ENCODE measurements at places on chromosomes 11 and 22. TPM values are rescaled to one million over a fixed set of nuclear protein-coding genes. Genes with fewer than 3 reads are reported as not detected.
A peak's percentile ranks its signal among the peaks of the same experiment; 100 is the strongest.

Gene ENTHD1
- total RNA-seq, result not detected

GRCh38 chr11:95404370-95404769, 173.4 kb upstream of the SESN3 start:
- H3K4me1 ChIP-seq, result no peaks in the 10 kb centered on the region
- H3K27ac ChIP-seq, result no peak overlapping the region
- no peaks in the 10 kb centered on the region for H3K36me3 ChIP-seq

DNA sequence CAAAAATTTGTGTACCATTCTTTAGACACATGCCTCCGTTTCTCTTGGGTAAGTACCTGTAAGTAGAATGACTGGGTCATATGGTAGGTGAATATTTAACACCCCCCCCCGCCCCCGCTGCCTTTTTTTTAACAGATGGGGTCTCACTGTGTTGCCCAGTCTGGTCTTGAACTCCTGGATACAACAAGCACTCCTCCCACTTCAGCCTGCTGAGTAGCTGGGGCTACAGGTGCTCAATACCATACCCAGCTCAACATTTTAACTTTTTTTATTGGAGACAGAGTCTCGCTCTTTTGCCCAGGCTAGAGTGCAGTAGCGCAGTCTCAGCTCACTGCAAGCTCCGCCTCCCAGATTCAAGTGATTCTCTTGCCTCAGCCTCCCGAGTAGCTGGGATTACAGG, 32.5 kb downstream of the CECR2 start:
- H3K27me3 ChIP-seq, result no peaks in the 10 kb centered on the region
- H3K36me3 ChIP-seq, result no peaks in the 10 kb centered on the region
- no peaks in the 10 kb centered on the region for H3K4me1 ChIP-seq
- H3K27ac ChIP-seq, result no peak overlapping the region
- H3K4me3 ChIP-seq, result no peak overlapping the region

DNA sequence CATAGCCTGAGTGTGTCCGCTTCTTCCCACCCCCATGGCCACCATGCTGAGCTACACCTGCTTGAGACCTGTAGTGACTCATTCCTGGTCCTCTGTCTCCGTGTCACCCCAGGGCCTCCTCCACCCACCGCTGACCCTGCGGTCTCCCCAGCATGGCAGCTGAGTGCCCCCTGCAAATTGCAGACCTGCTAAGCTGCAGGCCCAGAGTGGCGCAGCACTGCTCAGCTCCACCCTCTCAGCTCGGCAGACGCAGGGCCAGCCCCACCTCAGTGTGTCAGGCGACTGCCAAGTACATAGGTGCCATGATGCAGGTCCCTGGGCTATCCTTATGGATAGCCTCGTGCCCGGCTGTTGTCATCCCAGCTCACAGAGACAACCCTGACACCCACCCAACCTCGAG, 13.1 kb downstream of the MS4A15 start:
- H3K27ac ChIP-seq, result no peak overlapping the region
- no peak overlapping the region for H3K4me3 ChIP-seq
- no peak for DNase-seq
- no peaks in the 10 kb centered on the region for H3K27me3 ChIP-seq
- H3K4me1 ChIP-seq, result no peaks in the 10 kb centered on the region
- no peaks in the 10 kb centered on the region for H3K36me3 ChIP-seq

Gene TMEM191C
- 2.9 TPM for total RNA-seq

Gene LRRC74B
- not detected for total RNA-seq

DNA sequence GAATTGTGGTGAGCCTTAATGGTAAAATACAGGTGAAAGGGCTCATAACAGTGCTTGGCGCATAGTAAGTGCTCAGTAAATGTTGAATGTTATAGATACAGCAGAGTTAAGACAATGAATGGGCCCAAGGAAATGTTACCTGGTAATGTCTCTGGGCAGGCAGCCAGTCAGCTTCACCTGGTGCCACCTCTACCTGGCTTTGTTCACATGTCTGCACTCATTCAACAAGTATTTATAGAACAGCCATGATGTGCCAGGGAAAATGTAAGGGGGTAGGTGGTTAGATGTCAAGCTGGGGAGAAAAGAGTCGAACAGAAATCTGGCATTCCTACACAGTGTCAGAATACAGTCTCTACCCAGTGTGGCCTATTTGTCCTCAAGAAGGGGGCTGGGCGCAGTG, 238.8 kb upstream of the SYN3 start:
- H3K36me3 ChIP-seq, result no peaks in the 10 kb centered on the region
- DNase-seq, result no peak
- no peaks in the 10 kb centered on the region for H3K4me1 ChIP-seq
- no peak overlapping the region for H3K27ac ChIP-seq

DNA sequence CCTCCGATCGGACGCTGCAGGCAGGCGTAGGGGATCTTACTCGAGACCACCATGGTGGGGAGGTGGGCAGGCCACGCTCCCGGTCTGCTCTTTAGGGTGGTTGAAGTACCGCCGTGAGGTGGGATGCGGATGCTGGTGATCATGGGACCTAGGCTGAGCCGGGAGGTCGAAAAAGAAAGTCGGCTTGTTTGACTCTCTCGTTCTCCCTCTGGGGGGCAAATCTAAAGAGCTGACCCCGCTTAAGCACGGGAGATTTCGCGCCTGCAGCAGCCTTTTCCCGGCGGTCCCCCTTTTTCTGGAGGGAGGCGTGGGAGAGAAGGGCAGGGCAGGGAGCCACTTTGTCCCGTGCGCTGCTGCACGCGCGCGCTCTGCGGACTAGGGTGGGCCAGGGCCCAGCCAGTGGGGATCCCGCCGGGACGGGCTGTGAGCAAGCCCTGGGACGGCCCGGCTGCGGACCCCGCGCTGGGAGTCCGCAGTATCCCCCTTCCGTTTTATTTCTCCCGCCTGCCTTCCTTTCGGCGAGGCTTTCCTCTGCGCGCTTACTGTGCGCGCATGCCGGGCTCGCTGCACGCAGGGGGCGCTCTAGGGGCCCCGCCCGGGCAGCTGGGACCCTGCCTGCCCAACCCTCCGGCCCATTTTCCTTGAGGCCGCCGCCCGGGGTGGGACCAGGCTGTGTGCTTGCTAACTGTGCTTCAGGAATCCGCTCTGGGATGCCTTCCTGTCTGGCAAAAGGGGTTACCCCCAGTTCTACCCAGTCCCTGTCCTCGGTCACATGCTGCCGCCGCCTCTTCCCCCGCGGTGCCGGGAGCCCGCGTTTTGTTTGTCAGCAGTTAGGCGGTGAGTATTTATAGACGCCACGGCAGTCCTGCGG, 81.0 kb downstream of the PRR5L start:
- peaks cover 6% of the 10 kb centered on the region for H3K4me1 ChIP-seq
- H3K4me3 ChIP-seq, result peak overlapping the region; percentile 50
- peaks cover 37% of the 10 kb centered on the region for H3K27me3 ChIP-seq
- H3K36me3 ChIP-seq, result no peaks in the 10 kb centered on the region

DNA sequence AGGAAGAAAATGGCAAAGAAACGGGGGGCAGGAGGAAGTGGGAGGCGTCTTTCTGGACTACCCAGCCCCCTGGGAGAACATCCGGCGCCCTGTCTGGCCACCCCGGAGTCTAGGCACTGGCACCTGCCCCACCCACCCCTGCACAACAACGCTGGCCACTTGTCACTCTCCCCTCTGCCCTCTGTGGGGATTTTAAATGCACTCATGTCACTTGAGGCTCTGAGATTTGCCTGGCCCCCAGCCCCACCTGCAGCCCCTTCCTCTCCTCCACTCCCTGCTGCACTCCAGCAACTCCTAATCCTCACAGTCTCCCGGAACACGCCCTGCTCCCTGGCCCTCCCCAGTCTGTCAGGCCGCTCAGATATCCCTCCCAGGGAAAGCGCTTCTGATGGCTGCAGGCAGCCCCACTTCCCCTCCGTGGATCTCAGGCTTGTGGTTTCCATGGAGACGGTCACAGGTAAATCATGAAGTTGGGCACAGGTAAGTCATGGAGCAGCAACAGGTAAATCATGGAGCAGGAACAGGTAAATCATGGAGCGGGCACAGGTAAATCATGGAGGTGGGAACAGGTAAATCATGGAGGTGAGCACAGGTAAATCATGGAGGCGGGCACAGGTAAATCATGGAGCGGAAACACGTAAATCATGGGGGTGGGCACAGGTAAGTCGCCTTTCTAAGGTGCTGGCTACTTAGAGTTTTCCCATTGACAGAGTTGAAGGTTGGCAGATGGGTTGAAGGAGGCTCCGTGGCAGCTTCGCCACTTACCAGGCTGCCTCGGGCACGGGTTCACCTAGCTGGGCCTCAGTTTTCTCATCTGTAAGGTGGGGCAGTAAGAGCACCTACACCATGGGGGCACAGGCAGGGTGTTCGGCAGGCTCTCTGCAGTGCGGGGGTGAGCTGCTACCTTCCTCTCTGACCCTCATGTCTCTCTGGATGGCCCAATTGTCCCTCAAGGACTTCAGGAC, 79.0 kb upstream of the SHISAL1 start:
- H3K36me3 ChIP-seq, result no peaks in the 10 kb centered on the region
- H3K27me3 ChIP-seq, result no peaks in the 10 kb centered on the region
- no peaks in the 10 kb centered on the region for H3K4me1 ChIP-seq

Gene KCNJ11
- total RNA-seq, result 0.67 TPM

Gene MPPED2
- total RNA-seq, result not detected

- DNase-seq, result no peak
- H3K27me3 ChIP-seq, result no peaks in the 10 kb centered on the region
- no peak overlapping the region for H3K27ac ChIP-seq
- H3K36me3 ChIP-seq, result no peaks in the 10 kb centered on the region
- H3K4me1 ChIP-seq, result no peaks in the 10 kb centered on the region
These were observed 524.1 kb downstream of the METTL15 start for GRCh38 chr11:28632338-28632737.

GRCh38 chr22:46446799-46447198, 90.6 kb downstream of the CELSR1 start:
- no peak overlapping the region for H3K4me3 ChIP-seq
- peaks cover 3% of the 10 kb centered on the region for H3K4me1 ChIP-seq
- no peak overlapping the region for H3K27ac ChIP-seq
- H3K36me3 ChIP-seq, result no peaks in the 10 kb centered on the region
- H3K27me3 ChIP-seq, result no peaks in the 10 kb centered on the region

Gene TMEM132A
- 154 TPM for total RNA-seq

DNA sequence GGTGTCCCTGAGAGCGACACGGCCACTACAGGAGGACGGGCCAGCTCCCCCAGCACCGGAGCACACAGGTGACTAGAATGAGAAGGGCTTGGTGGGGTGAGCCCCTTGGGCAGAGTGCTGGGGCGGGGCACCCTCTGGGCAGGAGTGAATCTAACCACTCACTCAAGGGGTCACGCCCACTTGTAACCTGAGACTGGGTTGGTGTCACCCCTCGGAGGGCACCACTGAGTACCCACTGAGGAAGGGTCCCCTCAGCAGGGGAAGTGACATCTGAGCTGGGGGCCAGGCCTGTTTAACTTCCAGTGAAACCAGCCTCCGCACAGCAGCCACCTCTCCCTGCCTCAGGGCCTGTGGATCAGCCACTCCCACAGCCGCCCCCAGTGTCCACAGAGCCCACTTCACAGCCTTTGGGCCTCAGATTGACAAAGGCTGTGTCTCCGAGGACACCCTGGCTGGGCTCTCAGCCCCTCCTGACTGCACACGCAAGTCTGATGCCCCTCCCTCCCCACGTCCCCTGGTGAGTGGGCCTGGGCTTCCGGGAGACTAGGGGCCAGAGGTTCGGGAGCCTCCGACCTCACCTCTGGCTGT, 5.6 kb downstream of the GATD1 start:
- H3K4me3 ChIP-seq, result no peak overlapping the region
- DNase-seq, result no peak
- peaks cover 37% of the 10 kb centered on the region for H3K4me1 ChIP-seq
- no peak overlapping the region for H3K27ac ChIP-seq

DNA sequence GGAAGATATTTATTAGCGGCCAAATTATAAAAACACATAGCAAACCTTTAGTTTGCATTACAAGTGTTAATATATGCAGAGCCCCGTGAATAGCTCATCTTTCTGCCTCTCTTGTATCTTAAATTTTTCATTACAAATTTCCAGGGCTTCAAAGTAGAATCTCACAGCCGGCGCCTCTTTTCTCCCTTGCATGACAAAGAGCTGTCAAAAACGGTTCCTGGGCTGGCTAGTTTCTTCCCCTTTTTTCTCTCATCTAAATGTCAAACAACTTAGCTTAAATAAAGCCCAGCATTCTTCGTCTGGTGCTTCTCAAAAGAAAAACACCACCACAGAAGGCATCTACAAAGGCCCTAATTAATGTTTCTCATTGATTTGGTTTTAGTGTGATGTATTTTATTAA, 253.0 kb downstream of the INSC start:
- no peaks in the 10 kb centered on the region for H3K36me3 ChIP-seq
- no peaks in the 10 kb centered on the region for H3K27me3 ChIP-seq

DNA sequence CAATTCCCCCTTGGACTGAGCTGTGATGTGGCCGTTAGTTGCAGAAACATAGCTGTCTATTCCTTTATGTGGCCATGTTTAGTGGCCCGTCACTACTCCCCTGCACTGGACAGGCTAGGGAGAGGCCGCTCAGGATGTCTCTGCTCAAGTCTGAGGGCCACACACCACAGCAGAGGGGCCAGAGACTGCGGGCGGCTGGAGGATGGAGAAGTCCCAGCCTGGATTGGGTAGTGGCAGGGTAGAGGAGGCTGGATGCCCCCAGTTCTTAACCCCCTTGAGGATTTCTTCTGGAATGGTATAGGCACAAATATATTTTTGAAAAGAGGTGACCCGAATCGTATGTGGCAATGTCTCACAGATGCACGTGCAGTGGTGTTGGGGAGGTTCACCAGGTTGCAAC, 116.4 kb upstream of the B3GAT1 start:
- H3K4me3 ChIP-seq, result no peak overlapping the region
- H3K36me3 ChIP-seq, result no peaks in the 10 kb centered on the region
- H3K27me3 ChIP-seq, result peaks cover 5% of the 10 kb centered on the region
- no peaks in the 10 kb centered on the region for H3K4me1 ChIP-seq
- DNase-seq, result no peak

Gene SMC1B
- 0.10 TPM for total RNA-seq

Gene RASGRP2
- total RNA-seq, result 3.7 TPM

GRCh38 chr11:85759915-85760314, 51.0 kb downstream of the SYTL2 start:
- peaks cover 19% of the 10 kb centered on the region for H3K4me1 ChIP-seq
- no peak for DNase-seq
- H3K27me3 ChIP-seq, result no peaks in the 10 kb centered on the region
- no peak overlapping the region for H3K27ac ChIP-seq
- no peak overlapping the region for H3K4me3 ChIP-seq
- peaks cover 6% of the 10 kb centered on the region for H3K36me3 ChIP-seq

Measured in Panc1 (cell line).